ENCODE measurements at places on chromosomes 2 and 18. TPM values are rescaled to one million over a fixed set of nuclear protein-coding genes. Genes with fewer than 3 reads are reported as not detected.

SERPINB13 gene
- not detected for total RNA-seq

OR6B2 gene
- total RNA-seq, result not detected

PLEKHH2 gene
- 0.60 TPM for total RNA-seq

FBXO48 gene
- 0.23 TPM for total RNA-seq

SERPINB4 gene
- not detected for total RNA-seq

TIGD1 gene
- total RNA-seq, result 1.7 TPM

NT5C1B gene
- total RNA-seq, result not detected

ACMSD gene
- not detected for total RNA-seq

CASP10 gene
- total RNA-seq, result 4.8 TPM

TEX44 gene
- not detected for total RNA-seq

QPCT gene
- total RNA-seq, result 2.2 TPM

HOXD13 gene
- total RNA-seq, result not detected

GAD1 gene
- total RNA-seq, result 0.23 TPM

TFPI gene
- total RNA-seq, result 80.2 TPM

EGR4 gene
- total RNA-seq, result not detected

FAM110C gene
- total RNA-seq, result under 0.01 TPM

DCDC2C gene
- not detected for total RNA-seq

CROCC2 gene
- 0.12 TPM for total RNA-seq

KLHL30 gene
- total RNA-seq, result 0.59 TPM

DLGAP1 gene
- total RNA-seq, result 2.9 TPM

SERPINB2 gene
- total RNA-seq, result not detected

CGREF1 gene
- total RNA-seq, result 15.8 TPM

ABI2 gene
- 31.0 TPM for total RNA-seq

TMEM198 gene
- total RNA-seq, result 1.3 TPM
